Eye (tissue), 1 donor: ENCODE measurements at places on chromosomes 1 and 21.
A peak's percentile ranks its signal among the peaks of the same experiment; 100 is the strongest.

- DNase-seq = peak; percentile 88
These were observed at the start of gene EPHX1 for GRCh38 chr1:225809842-225810578. EPHX1 (plus strand) TSS chr1:225810124; CDS start chr1:225828730, 18,606 bp downstream.

- DNase-seq = no peak
These were observed 2.6 kb upstream of the ABCB10 start for GRCh38 chr1:229561141-229561540.

DNA sequence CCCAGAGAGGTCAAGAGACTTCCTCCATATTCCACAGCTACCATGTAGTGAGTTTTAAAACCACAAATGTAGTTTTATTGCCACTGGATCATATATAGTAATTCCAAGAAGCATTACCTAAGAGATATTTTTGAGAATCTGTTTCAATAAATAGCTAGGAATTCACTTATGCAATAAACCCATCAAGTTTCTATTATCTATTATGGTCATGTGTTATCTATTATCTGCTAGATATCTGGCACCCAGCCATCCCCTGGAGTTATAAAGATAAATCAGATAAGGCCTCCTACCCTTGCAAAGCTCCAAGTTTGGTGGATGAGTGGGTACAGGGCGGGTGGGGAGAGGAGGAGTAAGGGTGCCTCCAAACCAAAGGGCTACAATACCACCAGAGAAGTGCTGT, 10.3 kb upstream of the VWA5B1 start:
- no peak for DNase-seq

GRCh38 chr1:94806441-94806871, 13.7 kb upstream of the SLC44A3 start:
- DNase-seq = peak; percentile 65

DNA sequence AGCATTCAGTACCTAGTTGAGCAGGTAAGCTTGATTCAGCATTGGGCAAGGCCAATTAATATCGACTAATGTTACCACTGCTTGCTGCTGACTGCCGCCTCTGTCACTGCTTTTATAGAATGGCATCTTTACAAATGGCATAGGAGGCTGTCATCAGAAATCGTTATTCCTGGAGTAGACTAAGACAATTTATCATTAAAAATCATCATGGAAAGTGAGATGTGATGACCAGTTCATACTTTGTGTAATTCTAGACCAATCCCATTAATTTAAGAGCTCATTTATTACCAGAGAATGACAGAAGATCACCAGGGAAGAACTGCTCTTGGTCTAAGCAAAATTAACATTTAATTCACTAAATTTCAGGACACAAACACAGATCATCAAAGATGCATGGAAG, 254.0 kb downstream of the SPATA17 start:
- no peak for DNase-seq

- no peak for DNase-seq
These were observed 11.8 kb downstream of the CD101 start for GRCh38 chr1:117013309-117013858.

- DNase-seq = no peak
These were observed 31.7 kb downstream of the DSTYK start for GRCh38 chr1:205179842-205180241.

DNA sequence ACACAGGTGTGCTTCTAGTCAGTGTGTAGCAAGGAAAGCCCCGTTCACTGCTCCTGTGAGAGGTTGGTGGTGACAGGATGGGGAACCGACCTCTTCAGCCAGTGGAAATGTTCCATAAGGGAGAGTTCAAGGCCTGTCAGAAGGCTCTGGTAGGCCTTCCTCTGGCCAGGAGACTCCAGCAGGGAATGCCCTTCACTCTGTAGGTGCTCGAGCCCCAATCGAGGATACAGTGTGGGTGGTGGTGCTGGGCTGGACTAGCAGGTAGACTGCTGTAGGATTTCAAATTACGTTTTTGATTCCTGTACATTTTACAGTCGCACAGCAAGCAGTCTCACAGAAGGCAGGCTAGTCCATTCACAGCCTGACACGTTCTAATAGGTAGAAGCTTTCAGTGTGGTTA, 37.8 kb downstream of the NCF2 start:
- no peak for DNase-seq

GRCh38 chr1:29685387-29685786, 449.1 kb downstream of the PTPRU start:
- DNase-seq = no peak

GRCh38 chr1:22117851-22118250, 25.0 kb downstream of the WNT4 start:
- no peak for DNase-seq

DNA sequence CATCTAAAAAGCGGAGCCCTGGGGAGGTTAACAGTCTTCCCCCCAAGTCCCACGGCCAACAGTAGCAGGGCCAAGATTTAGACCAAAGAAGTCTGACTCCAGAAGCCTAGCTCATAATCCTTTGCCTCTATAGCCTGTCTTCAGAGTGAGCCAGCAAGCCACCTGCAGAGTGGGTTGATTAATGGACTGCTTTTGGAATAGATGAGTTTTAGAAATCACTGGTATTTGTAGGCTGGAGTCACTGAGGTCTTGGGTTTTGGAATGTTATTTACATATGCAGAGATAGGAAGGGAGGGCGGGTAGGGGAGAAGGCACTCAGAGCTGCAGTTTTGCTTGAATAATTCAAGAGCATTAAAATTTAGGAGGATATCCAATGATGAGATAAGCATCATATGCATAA, 90.8 kb upstream of the L1TD1 start:
- no peak for DNase-seq

DNA sequence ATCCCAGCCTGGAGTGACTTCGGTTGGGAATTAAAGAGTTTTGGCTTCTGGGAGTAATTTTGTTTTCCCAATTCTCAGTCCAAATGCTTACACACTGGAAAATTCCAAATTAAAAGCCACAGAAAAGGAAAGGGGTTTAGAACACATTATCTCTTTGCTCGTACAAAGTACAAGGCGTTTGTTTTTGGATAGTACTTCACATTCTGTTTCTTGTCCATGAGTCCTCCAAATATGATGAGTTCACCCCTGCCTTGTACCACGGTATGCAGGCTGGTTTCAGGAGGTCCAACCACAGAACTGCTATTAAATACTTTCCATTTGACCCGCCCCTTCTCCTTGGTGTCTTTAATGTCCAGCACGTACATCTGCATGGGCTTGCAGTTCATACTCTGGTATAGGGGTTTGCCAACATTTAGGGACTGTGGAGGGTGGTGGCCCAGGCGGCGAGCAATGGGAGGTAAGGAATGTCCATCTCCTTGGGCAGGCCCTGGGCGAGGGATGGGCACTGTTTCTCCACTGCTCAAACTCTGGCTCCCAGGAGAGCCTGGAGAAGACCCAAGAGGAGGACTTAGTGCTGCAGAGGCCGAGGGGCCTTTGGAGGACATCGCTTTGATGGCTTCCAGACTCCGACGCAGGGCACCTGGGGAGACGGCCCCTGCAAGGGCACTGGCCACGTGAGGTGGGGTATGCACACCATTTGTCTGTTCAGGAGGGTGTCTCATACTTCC, 13.7 kb upstream of the CPLANE2 start:
- DNase-seq = no peak

- DNase-seq = no peak
These were observed 490.1 kb upstream of the LRRC7 start for GRCh38 chr1:69077633-69078032.

DNA sequence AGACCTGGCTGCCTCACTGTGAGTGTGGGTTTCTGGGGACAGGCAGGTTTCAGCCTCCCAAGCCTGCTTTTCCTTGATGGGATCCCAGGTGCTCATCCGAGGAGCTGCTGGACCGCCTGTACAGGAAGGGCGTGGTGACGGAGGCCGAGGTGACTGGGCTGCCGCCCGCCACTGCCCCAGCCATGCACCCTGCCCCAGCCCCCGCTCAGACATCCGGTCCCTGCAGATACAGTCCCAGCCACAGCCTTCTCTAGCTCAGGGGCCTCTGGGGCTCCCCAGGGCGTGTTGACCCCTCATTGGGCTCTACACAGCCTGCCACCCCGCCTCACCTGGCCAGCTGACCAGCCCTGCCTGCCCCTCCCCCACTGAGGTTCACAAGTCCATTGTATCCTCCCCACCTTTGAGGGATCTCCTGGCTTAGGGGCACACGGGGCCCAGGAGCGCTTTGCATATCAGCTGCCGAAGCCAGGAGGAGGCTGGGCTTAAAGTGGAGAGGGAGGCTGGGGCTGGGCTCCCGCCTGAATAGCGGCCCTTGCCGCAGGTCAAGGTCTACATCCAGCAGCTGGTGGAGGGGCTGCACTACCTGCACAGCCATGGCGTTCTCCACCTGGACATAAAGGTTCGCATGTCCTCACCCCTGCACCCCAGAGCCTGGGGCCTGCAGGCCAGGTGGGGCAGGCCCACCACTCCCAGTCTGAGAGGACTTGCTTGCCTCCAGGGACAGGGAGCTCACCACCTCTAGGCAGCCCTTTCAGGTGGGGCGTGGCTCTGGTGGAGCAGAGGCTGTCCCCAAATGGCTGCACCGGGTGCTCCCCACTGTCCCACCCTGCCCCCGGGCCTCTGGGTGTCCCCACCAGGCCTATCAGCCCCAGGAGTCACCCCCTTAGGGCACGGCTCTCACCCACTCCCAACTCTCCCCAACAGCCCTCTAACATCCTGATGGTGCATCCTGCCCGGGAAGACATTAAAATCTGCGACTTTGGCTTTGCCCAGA, 38.5 kb downstream of the TRIM11 start:
- no peak for DNase-seq

DNA sequence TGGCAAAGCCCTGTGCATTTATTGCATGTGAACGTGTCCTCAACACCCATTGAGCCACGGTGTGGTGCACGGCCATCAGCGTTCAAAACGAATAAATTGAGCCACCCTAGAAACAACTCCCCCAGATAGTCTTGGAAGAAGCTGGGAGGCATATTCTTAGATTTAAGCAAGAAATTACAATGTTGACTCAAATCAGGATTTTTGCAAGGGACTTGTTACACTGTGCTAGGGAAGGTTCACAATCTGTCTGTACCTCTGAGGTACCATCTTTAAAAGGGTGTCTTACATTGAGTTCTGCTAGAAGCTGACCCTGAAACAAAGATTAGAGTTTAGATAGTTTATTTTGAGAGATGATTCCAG, 16.2 kb downstream of the CD247 start:
- DNase-seq = no peak

GRCh38 chr1:56301791-56302190, 277.6 kb downstream of the PLPP3 start:
- DNase-seq = no peak

- no peak for DNase-seq
These were observed 546 bp downstream of the POU2F1 start for GRCh38 chr1:167221126-167221737.

GRCh38 chr1:56002231-56002630, 577.1 kb downstream of the PLPP3 start:
- DNase-seq = no peak

GRCh38 chr1:206729507-206729906, 41.1 kb upstream of the IL19 start:
- DNase-seq = no peak

DNA sequence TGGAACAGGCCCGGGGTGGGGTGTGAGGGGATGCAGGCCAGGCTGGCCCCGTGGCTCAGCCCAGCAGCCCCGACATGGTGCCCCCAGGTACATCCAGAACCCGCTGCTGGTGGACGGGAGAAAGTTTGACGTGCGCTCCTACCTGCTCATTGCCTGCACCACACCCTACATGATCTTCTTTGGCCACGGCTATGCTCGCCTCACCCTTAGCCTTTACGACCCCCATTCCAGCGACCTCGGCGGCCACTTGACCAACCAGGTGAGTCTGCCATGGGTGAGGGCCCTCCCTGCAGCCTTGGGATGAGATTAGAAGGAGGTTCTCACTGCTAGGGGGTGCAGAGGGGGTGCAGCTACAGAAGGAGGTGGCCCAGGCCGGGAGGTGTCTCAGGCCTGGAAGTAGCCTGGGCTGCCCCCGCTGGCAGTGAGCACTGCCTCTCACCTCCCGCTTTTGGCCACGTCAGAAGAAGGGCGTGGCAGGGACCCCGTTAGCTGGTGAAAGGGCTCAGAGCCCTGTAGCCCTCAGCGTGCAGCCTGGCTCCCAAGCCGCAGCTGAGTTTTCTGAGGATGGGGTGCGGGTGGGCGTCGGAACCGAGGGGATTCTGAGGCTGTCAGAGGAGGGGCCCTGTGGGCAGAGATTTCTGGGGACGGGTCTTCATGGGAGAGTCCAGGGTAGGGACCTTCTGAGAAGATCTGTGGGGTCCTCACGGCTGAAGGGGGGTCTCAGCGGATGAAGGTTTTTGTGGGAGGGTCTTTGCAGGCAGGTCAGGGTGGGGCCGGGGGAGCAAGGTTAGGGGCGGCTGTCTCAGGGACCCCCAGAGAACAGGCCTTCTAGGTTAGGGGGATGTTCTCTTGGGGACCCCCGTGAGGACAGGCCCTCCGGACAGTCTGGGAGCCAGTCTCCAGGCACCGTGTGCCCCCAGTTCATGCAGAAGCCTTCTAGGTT, 10.4 kb downstream of the TTLL10 start:
- no peak for DNase-seq

DNA sequence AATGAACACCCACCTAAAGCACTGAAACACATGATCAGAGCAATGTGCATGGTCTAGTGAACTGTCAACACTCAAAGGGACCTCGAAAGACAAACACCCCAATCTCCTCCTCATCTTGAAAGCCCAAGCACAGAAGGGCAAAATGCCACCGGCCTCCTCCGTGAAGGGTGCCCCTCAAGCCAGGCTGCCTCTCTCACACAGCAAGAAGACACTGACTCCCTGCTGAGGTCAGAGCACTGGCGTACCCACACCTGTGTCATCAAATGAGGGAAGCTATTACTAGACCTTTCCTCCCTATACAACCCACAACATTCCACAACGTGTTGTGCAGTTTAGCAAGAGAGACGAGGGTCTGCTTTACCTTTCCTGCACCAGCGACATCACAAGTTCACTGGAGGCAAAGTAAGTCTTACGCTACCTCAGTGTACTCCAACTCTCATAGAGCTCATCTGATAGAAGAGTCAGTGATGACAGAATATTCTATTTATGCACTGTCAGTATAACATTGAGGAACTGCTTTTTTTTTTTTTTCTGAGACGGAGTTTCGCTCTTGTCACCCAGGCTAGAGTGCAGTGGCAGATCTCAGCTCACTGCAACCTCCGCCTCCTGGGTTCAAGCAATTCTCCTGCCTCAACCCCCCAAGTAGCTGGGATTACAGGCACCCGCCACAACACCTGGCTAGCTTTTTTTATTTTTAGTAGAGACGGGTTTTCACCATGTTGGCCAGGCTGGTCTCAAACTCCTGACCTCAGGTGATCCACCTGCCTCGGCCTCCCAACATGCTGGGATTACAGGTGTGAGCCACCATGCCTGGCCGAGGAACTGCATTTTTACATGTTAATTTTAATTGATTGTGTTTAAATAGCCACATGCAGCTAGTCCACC, 3.3 kb downstream of the SH3BP5L start:
- no peak for DNase-seq

GRCh38 chr1:56382929-56383328, 196.4 kb downstream of the PLPP3 start:
- DNase-seq = no peak

GRCh38 chr1:204072931-204073836, at the start of gene SOX13:
SOX13 (plus strand) TSS chr1:204073115; CDS start chr1:204112916, 39,801 bp downstream.
- DNase-seq = peak; percentile 94

- no peak for DNase-seq
These were observed 49.5 kb downstream of the TGFBR3 start for GRCh38 chr1:91836331-91837040.

- DNase-seq = no peak
These were observed 3.7 kb downstream of the DMRTB1 start for GRCh38 chr1:53462769-53463501.

GRCh38 chr1:116559304-116559761, 11.5 kb downstream of the CD58 start:
- DNase-seq = no peak
